Activated CD8-positive, alpha-beta memory T cell treated with anti-CD3 and anti-CD28 coated beads for 1 hour (primary cell): ENCODE measurements at places on chromosomes 4 and X.
A peak's percentile ranks its signal among the peaks of the same experiment; 100 is the strongest.

- no peak for DNase-seq
These were observed 58.8 kb downstream of the USP46 start for GRCh38 chr4:52600275-52600674.

DNA sequence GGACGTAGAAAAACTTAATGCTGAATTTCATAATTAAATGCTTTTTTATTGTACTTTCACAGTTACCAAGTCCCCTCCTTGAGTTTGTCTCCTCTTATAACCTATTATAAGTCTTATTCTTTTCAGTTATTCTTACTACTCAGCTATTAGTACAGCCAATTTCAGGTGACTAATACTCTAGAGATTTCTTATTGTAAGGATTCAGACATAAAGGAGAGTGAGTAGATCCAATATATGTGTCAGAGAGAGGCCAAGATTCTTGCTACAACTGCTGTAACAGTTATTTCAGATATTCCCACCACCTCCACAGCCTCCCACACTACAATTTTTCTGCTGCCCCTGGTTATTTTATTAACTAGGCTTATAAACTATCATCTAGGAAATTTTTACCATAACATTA, 274.5 kb downstream of the GPAT3 start:
- DNase-seq: no peak

DNA sequence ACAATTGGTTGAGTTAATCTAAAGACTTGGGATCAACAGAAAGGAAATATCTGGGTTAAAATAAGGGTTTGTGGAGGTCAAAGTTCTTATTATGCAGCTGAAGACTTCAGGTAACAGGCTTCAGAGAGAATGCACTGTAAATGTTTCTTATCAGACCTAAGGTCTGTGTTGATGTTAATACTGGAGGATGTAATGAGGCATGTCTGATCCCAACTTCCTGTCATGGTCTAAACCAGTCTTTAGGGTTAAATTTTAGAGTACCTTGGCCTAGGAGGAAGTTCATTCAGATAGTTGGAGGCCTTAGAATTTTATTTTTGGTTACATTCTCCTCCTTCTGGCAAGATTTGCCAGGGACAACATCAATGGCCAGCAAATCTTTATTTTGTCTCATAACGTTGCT, 72.1 kb upstream of the GC start:
- no peak for DNase-seq

GRCh38 chrX:789096-789495, 158.5 kb downstream of the SHOX start:
- no peak for DNase-seq

DNA sequence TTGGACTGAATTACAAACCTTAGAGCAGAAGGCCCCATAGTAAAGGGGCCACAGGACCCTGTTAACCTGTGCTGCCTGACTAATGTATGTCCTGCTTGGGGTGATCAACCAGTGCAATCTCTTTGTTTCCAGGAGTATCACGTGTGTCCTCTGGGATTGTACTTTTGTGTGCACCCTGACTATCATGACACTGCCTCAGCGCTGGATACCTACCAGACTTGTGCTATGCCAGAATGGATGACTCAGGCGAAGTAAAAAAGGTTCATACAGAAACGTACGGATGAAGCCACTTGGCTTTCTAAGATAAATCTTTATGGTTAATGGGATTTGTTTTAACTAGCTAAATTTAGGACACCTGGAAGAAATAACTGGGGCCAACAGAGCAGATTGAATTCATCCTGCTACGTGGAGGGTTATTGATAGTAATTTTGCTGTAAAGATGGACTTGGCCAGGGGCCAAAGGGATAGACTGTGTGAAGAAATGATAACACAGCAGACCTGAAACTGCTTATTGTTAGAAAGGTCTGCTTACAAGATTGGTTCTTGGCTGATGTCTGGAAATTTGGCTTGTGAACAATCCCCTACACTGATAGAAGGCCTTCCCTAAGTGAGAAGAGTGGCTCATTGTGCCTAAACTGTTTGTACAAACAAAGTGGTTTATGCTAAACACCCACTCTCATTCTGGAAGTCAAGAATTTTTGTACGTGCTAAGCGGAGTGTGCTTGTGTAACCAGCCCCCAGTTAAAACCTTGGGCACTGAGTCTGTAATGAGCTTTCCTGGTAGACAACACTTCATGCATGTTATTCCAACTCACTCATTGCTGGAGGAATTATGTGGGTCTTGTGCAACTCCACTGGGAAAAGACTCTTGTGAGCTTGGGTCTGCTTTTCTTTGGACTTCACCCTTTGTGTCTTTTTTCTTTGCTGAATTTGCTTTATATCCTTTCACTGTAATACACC, 750.5 kb upstream of the HTR2C start:
- DNase-seq: no peak

DNA sequence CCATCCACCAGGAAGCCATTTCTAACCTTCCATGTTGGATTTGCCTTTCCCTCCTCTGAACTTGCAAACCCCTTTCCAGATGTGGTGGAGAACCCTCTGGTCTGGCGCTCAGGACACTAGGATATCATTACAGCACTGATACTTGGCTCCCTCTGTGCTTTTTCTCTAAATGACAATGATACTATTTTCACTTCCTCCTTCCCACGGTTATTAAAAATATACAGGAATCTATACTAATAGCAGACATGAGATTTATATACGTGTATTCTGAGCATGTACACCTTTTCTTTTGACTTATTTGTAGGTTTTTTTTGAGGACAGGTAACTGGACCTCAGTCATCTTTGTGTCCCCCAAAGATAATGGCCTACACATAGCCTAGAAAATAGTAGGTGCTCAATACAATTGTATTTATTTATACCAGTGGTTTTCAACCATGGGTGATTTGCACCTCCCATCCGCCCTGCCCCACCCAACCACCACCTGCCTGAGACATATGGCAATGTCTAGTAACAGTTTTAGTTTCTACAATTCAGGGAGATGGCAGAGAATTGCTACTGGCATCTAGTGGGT, 60.4 kb upstream of the PLAC8 start:
- no peak for DNase-seq

DNA sequence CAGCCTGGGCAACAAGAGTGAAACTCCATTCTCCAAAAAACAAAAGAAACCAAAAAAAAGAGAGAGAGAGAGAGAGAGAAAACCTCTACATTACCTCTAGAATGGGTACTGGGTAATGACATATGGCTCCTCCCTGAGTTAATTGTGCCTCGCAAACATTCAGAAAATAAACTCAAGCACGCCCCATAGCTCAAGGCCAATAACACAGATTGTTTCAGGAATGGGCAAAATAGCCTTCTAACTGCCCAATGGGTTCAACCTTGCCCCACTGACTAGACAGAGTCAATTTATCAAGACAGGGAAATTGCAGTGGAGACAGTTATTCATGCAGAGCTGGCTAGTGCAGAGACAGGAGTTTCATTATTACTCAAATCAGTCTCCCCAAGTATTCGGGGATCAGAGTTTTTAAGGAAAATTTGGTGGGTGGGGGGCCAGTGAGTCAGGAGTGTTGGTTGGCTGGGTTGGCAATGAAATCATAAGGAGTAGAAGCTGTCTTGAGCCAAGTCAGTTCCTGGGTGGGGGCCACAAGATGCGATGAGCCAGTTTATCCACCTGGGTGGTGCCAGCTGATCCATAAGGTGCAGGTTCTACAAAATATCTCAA, 25.1 kb downstream of the NIPAL1 start:
- no peak for DNase-seq

DNA sequence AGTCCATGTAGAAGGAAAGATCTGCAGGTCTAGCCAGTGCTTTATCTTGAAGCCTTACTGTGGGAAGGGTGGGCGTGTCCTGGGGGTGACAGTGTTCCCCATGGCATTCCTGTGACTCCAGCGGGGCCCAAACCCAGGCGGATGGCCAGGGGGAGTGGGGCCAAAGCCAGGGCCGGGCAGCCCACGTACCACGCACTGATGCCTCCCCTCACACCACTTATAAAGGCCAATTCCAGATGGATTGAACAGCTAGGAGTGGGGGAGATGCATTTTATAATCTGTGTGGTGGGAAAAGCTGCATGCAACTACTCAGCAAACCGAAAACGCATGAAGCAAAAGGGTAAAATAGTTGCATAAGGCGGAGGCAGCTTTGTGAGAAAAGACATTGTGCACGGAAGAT, 36.4 kb downstream of the NELFA start:
- DNase-seq: no peak

- no peak for DNase-seq
These were observed 41.1 kb downstream of the PPP3CA start for GRCh38 chr4:101306225-101306624.

GRCh38 chrX:154486396-154487207, at the start of gene UBL4A:
UBL4A (minus strand) TSS chrX:154486615; CDS start chrX:154486584, 31 bp downstream.
- DNase-seq: peak; percentile 49

- DNase-seq: no peak
These were observed 638.7 kb downstream of the FSTL5 start for GRCh38 chr4:161525121-161525520.

- no peak for DNase-seq
These were observed 9.4 kb downstream of the NPY5R start for GRCh38 chr4:163353054-163353453.

GRCh38 chrX:4277122-4277521, 563.7 kb upstream of the PRKX start:
- no peak for DNase-seq

DNA sequence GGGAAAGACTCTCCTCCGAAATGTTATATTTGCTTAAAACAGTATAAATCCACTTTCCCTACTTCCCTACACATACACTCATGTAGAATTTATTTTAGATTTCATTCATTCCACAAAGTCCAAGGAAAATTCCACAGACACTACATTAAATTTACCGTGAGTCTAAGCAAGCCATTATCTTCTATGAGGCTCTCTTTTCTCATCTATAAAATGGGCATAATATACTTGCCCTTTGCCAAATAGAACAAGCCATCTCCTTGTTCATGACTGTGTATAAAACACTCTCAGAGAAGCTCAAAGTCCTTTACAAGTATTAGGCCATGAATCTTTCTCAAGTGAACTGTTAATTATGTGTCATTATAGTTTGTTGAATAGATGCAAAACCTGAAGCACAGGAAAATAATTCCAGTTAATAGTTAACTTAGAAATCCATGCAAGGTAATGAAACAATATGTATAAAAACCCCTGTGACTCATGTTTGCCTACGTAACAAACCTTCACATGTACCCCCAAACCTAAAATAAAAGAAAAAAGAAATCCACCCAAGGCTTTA, 10.7 kb downstream of the TEC start:
- no peak for DNase-seq
